Activated CD8-positive, alpha-beta T cell treated with anti-CD3 and anti-CD28 coated beads, Interleukin-2, amount 10 ng/mL, durations not matched to agents 7 days and 5 days (primary cell): ENCODE measurements at places on chromosomes 7 and 10. TPM values are rescaled to one million over a fixed set of nuclear protein-coding genes. Genes with fewer than 3 reads are reported as not detected.

The TBX20 gene
- not detected for total RNA-seq

The CNNM2 gene
- 7.7 TPM for total RNA-seq

The PTN gene
- not detected for total RNA-seq

The PGAM2 gene
- total RNA-seq: 0.34 TPM
